Globus pallidus (tissue), 1 donor: ENCODE measurements at places on chromosomes 3 and 15.
A peak's percentile ranks its signal among the peaks of the same experiment; 100 is the strongest.

DNA sequence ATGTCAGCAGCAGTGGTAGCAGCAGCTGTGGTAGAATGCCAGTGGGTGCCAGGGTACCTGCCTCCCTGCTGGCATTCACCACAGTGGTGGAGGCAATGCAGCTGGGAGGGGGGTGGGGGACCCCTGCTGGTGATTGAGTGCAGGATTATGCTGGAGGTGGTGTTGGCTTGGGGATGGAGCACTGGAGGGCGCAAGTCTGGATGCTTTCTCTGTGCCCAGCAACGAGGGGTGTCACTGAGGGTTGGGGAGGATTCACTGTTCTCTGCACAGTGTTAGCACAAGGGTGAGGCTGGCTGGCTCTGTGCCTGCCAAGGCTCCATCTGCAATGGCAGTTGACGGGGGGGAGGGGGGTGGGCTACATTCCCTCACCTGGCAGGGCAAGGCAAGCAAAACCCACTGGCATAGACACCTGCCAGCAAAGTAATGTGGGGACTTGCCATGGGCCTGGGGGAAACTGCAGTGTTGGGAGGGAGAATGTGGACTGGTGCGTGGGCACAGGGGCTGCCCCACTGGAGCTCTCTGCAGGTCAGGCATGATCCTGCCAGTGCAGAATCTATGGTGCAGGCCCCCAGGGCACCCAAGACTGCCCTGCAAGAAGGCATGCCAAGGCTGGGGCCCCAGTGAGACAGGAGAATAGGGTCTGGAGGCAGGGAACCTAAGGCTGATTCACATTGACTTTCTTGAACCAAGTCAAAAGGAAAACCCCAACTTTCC, 64.3 kb downstream of the MINDY4B start:
- no peak for DNase-seq

- no peak for DNase-seq
These were observed 587.3 kb upstream of the ROBO1 start for GRCh38 chr3:80355144-80355543.

- DNase-seq, result no peak
These were observed 35.8 kb upstream of the UMPS start for GRCh38 chr3:124694486-124694885.

DNA sequence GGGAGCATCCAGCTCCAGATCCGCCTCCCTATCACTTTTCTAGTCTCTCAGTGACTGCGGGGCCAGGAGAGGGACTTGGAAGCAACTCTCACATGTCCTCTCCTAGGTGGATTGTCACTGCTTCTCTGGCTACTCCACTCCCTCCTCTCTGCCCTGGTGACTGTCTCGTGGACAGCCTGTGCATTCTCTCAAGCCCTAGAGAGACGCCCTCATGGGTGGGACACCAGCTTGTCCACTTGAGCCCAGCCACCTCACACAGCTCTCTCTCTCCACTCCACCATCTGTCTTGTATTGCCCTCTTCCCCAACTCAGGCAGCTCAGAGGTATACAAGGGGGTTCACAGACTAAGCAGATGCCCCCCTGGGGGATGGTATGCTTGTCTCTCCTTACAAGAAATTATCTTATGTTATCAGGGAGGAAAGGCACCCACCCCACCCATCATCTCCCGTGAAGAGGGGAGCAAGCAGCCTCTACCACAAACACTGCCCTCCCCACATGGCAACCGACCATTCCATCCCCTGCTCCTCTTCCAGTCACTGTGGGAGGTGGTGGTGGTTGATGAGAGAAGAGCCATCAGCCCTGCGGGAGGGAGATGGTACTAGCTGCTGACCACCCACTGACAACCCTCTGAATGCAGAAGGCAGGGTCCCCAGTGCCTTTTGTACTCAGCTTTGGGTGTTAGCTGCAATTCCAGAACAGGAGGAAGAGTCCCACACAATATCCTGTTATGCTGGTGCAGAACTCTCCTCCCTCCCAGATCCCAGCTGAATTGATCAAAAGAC, 15.5 kb upstream of the LOXL1 start:
- no peak for DNase-seq

- no peak for DNase-seq
These were observed 38.0 kb downstream of the SMAD3 start for GRCh38 chr15:67103432-67103831.

- DNase-seq, result no peak
These were observed 19.3 kb downstream of the CPOX start for GRCh38 chr3:98574132-98574531.

- DNase-seq, result peak; percentile 48
These were observed at the start of gene PLCB2 for GRCh38 chr15:40307421-40308211. TSS of gene PLCB2 (minus strand) at chr15:40307935. CDS start at chr15:40307672, 263 bp downstream.

GRCh38 chr3:117665296-117665695, 955.7 kb downstream of the TUSC7 start:
- no peak for DNase-seq

- DNase-seq, result no peak
These were observed 142.3 kb upstream of the MEF2A start for GRCh38 chr15:99423186-99424130.
